Forelimb muscle (tissue), 1 donor: ENCODE measurements at places on chromosomes 7 and 10. TPM values are rescaled to one million over a fixed set of nuclear protein-coding genes. Genes with fewer than 3 reads are reported as not detected.

- DNase-seq, result no peak
Measured at GRCh38 chr7:76507723-76508406, 2.5 kb upstream of the UPK3B start.

Gene MORN4
- polyA plus RNA-seq, result 4.2 TPM

Gene RBM20
- 13.5 TPM for polyA plus RNA-seq

Gene SKIDA1
- polyA plus RNA-seq, result 2.1 TPM

DNA sequence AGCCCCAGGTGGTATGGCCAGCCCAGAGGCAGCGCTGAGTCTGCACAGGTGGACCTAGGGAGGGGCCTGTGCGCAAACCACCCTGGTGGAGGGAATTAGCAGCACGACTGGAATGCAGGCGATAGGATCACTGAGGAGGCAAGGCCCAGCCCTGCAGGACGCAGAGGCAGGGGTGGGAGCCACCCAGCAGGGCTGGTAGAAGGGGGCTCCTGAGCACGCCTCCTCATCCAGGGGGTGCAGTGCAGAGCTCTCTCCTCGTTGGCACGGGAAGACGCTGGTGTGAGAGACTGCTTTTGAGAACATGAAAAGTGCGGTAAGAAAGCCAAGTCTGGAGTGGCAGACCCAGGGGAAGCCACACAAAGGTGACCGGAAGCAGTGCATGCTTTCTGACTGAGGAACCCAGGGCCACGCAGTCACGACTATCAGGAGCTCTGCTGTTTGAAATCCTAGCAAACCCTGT, 6.0 kb downstream of the FXYD4 start:
- no peak for DNase-seq

DNA sequence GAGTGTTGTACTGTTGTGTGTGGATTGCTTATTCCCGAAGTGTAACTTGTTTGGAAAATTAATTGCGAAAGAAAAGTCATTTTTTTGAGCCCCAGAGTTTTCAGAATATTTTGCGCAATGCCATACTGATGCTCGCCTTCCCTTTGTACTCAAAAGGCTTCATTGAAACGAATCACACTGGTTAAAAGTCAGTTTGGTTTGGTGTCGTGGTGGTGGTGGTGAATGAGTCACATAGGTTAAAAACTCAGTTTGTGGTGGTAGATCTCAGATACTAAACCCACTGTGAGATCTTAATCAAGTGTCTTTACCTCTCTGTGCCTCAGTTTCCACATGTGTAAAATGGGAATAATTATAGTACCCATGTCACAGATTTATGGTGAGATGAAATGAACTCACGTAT, 61.1 kb upstream of the IL6 start:
- no peak for DNase-seq

- no peak for DNase-seq
Measured at GRCh38 chr10:13439313-13440184, 89.3 kb downstream of the BEND7 start.

Gene LRRC4
- 3.3 TPM for polyA plus RNA-seq

DNA sequence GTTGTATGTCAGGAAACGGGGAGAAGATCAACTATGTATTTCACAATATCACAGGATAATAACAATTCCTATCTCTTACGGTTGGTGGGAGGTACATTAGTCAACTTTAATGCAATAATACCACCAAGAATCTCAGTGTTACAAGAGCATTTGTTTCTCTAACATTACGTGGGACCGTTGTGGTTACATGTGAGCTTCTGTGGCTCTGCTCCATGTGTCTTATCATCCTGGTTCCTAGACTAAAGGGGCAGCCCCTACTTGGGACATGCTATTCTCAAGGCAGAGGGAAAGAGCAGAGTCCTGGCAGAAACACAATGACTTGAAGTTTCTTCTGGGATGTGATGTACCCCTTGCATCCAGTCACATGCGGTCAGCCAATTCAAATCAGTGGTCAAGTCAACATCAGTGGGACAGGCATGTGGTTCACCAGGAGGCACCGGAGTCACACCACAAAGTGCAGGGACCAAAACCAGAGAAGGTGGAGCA, 2.5 kb upstream of the ZNF22 start:
- no peak for DNase-seq

Gene CFAP58
- 0.37 TPM for polyA plus RNA-seq

Gene TET1
- polyA plus RNA-seq, result 8.2 TPM

Gene GPR158
- polyA plus RNA-seq, result 0.08 TPM

Gene C10orf105
- 0.06 TPM for polyA plus RNA-seq

Gene AGR3
- polyA plus RNA-seq, result not detected

Gene GTPBP10
- 15.9 TPM for polyA plus RNA-seq

DNA sequence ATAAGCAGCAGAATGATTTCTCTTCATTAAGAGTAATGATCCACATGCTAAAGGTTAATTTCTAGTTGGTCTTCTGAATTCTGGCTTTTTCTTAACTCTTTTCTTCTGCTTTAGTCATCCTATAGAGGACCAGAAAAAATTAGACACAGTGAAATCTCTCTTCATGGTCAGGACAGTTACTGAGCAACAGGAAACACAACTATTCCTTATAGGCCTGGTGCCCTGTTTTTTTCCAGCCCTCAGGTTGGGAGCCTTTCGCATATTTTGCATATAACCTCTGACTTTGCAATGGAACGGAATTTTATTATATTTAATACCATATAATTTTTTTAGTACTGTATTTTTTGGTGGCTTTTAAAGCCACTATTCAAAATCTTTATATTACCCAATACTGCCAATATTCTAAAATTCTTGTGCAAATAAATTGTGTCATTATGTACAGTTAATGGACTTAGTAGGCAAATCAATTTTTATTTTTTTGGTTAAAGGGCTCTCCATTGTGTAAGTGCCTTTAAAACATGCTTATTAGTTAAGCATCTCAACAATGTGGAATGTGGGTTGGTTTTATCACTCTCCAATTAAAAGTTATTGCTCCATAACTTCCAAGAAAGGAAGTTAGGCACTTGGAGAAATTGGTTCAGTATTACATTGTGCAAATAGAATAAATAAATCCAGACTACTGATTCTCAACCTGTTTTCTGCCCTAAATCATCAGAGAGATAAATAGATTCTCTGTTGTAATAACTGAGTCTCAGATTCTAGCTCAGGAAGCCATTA, 22.5 kb downstream of the ARL4A start:
- DNase-seq, result no peak

Gene LRRTM3
- polyA plus RNA-seq, result 2.2 TPM

Gene OR9A2
- not detected for polyA plus RNA-seq

DNA sequence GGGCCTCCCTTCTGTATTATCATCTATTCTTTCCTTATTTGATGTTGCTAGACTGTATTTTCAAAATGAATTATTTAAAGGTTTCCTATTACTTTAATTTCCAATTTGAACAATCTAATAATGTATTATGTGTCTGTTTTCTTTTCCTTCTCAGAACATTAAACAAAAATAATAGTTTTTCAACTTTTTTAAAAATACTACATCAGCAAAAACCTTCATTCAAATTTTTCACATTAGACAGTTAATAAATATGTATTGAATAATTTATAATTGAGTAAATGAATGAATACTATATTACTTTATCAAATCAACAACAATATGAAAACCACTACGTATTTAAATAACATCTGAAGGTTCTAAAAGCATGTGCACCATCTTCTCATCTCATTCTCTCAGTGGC, 644.1 kb upstream of the SEMA3D start:
- DNase-seq, result no peak

GRCh38 chr10:110507346-110507745, 9.6 kb downstream of the DUSP5 start:
- no peak for DNase-seq

GRCh38 chr7:26658389-26659084, 205.9 kb downstream of the SKAP2 start:
- no peak for DNase-seq

GRCh38 chr7:91034459-91035368, 229.5 kb upstream of the FZD1 start:
- no peak for DNase-seq

Gene IL15RA
- 2.2 TPM for polyA plus RNA-seq

DNA sequence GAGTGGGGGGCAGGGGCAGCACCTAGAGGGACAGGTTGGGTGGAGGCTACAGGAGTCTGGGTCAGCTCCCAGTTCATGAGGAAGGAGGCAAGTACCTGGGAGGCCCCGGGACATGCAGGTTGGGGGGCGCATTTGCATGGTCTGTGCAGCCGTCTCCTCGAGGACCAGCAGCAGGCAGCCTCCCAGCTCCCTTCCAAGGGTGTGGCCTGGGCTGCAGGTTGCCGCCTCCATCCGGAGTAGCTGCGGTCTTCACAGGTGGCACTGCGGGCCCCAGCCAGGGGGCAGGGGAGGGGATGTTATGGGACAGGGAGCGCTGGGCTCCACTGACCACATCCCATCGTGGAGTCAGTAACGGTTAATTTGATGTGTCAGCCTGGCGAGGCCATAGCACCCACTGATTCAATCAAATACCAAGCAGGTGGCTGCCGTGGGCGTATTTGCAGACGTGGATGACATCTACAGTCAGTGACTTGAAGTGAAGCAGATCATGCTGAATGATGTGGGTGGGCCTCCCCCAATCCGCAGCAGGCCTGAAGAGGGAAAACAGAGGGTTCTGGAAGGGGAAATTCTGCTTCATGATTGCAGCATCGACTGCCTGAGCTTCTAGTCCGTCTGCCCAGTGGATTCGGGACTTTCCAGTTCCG, 81.6 kb downstream of the PRKAG2 start:
- DNase-seq, result no peak

- DNase-seq, result no peak
Measured at GRCh38 chr7:74481458-74482196, 27.9 kb downstream of the GTF2IRD1 start.

Gene CCL24
- 0.24 TPM for polyA plus RNA-seq

DNA sequence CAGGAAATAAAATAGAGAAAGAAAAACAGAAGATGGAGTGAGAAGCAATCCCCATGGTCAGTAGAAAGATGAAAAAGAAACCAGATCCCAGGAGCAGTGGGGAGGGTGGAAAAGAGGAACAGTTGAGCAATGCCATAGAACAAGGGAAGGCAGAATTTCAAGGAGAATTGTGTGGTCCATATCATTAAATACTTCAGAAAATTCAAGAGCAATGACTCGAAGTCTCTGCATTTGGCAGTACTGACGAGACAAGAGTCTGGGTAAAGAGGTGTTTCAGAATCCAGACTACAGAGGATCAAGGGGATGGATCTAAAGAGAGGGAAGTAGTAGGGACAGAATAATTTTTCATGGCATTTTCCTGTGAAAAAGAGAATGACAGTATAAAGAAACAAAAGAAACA, 512.6 kb downstream of the PHTF2 start:
- no peak for DNase-seq

Gene SLC29A3
- polyA plus RNA-seq, result 3.7 TPM

Gene LEP
- polyA plus RNA-seq, result not detected

DNA sequence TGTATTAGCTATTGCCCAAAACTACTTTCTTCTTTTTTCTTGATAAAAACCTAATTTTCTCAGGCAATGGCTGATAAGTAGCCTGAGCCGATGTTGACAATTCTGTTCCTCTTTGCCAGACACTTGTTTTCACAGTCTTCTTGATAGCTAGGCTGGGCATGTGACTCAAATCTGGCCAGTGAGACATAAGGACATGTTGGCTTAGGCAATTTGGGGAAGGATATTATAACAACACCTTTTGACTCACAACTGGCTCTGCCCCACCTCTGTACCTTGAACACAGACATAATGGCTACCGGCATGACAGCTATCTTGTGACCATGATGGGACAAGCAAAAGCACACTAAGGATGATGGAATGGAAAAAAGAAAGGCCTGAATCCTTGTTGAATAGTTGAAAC, 72.9 kb upstream of the GPR22 start:
- no peak for DNase-seq

DNA sequence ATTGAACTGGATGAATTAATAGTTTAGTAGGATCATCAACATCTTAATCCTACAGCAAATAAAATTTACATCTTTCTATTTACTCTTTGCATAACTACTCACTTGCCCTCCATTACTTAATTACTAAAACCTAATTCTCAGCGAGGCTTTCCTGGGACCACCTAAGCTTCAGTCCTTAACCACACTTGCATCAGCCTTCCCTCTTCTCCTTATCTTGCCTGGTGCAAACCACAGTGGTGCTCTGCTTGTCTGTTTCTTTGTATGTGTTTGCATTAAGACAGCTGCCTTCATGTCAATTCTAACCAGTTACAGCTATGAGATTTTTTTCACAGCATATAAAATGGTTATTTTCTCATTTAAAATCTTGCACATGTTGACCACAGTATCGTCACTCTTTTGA, 72.6 kb upstream of the ZNF92 start:
- no peak for DNase-seq

Gene VPS50
- 15.7 TPM for polyA plus RNA-seq

- no peak for DNase-seq
Measured at GRCh38 chr7:135204341-135204749, 7.0 kb downstream of the WDR91 start.

DNA sequence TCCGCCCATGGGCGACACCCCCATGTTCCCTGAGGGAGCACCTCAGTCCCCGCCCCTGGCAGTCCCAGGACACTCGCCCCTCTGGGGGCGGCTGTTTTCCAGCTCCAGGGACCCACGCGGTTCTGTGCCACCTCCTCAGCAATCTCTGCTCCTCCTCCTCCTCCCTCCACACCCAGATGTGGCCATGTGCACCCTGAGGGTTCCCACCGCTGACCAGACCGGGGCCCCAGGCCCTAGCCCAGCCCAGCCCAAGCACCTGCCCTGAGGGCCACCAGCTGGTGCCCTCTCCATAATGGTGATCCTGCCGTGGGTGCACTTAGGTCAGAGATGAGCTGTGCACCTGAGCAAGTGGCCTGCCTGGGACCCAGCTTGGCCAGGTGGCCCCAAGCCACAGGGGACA, 25.1 kb downstream of the AP5Z1 start:
- DNase-seq, result no peak

DNA sequence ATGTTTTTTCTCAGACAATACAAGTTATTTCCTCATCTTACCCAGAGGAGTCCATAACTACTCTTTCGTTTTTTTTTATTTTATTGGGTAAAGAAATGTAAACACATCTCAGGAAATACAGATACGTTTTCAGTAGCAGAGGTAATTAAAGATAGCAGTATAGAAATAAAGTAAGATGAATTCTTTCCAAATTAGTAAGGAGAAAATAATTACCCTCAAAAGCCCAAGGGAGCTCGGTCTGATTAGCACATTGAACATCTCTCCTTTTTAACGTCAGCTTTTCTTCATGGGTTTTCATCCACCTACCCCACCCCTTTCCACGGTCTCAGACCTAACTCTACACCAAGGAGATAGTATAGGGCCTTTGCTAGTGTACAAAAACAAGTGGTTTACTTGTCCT, 294.2 kb downstream of the GRID1 start:
- DNase-seq, result no peak

- no peak for DNase-seq
Measured at GRCh38 chr10:43409385-43410109, 561 bp upstream of the HNRNPF start.

DNA sequence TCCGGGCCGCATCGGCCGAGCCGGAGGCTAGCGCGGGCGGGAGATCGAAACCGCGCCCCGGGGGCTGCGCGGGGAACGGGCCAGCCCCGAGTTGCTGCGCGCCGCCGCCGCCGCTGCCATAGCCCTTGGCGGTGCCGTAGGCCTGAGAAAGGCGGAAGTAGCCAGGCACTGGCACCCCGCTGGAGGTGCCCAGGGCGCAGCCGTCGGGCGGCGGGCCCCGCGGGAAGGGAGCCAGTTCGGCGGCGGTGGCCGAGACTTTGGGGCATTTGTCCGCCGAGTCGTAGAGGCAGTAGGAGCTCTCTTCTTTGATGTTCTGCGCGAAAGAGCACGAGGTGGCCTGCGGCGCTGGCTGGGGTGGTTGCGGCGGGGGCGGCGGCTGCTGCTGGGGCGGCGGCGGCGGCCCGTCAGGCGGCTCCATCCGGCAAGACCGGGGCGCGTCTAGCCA, 587 bp downstream of the HOXA10 start:
- no peak for DNase-seq

- no peak for DNase-seq
Measured at GRCh38 chr10:11407939-11408338, 203.5 kb downstream of the USP6NL start.

Gene ENO4
- 0.38 TPM for polyA plus RNA-seq

Gene ELFN1
- polyA plus RNA-seq, result 4.7 TPM
